ENCODE measurements at places on chromosomes 1 and 21.

GRCh38 chr21:22120616-22121266 is 1122.5 kb downstream of the NCAM2 start:
- DNase-seq = no peak

DNA sequence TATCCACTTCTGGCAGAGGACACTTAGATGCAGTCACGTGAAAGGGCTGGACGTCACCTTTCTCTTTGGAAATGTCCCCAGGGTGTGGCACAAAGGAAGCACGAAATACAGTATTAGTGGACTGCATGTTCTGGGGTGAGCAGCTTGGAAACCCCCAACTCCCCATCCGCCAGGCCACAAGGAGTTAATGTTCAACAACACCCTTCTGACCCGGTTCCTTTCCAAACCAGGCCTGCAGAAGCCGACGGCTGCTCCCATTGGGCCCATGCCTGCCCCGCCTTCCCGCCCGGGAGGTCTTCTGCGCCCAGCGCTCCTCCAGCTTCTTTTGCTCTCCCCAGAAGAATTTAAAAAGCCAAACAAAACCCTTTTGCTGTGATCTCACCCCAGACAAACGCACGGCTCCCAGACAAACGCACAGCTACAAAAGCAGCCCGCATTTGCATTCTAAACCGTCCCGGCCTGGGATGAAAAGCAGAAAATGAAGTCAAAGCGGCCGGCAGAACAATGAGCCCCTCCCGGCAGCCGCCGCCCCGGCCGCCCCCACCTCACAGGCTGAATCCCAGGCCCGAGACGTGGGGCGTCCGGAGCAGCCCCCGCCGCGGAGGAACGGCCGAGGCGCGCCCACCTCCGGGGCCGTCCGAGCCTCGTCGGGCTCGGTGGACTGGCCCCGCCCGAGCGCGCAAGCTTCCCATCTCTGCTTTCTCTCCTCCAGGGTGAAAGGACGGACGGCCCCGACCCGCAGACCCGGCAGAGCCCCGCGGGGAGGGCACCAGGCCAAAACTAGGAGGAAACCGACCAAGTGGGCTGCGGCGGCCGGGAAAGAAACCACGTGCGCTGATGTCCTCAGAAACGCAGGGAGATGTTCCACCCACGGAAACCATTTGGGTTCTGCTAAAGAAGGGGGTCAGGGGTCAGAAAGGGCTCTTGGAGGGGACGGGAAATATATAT is 101.9 kb downstream of the PLPP3 start:
- DNase-seq = no peak

- DNase-seq = no peak
Observed at GRCh38 chr1:22615886-22616285, 20.5 kb upstream of the C1QA start.

DNA sequence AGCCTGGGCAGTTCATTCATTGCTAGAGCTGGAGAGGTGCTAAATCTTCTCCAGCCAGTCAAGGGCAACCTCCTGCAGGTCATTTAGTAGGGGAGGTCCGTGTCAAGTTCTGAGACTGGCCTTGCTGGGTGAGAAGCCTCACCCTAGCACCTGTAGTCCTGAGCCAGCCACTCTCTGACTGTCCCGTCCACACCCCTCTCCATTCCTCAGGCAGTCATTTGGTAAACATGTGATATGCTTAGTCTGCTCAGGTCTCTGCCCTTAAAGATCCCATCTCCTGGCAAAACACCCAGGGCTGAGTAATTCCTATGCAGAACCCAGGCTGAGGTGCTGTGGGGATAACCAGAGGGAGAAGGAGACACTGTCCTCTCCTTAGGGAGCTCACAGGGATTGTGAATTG is 13.7 kb upstream of the IGFN1 start:
- DNase-seq = no peak
